ENCODE measurements at places on chromosomes 5 and 9. TPM values are rescaled to one million over a fixed set of nuclear protein-coding genes. Genes with fewer than 3 reads are reported as not detected.

GRCh38 chr5:116438979-116439554 is 135.6 kb downstream of the SEMA6A start:
- H3K36me3 ChIP-seq = no peaks in the 10 kb centered on the region
- no peaks in the 10 kb centered on the region for H3K4me1 ChIP-seq
- H3K27me3 ChIP-seq = no peaks in the 10 kb centered on the region
- DNase-seq = no peak

DNA sequence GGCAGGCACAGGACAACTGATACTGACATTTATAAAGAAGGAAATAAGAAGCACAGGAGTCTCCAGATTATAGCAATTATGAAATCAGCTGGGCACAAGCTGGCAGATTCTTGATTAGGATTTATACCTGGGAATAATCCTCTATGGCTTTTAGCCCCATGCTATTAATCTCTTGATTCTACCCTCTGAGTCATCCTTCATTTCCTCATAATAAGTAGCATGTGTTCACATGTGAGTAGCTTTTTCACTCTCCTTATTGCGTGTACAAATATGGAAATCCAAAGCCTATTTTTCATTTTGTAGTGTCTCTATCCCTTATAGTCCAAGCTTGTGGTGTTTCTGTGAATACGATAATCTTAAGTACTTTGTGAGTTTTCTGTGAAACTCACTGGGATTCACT is 185.0 kb upstream of the PRLR start:
- no peaks in the 10 kb centered on the region for H3K4me1 ChIP-seq
- H3K36me3 ChIP-seq = no peaks in the 10 kb centered on the region
- H3K4me3 ChIP-seq = no peak overlapping the region
- no peak overlapping the region for H3K27ac ChIP-seq

DNA sequence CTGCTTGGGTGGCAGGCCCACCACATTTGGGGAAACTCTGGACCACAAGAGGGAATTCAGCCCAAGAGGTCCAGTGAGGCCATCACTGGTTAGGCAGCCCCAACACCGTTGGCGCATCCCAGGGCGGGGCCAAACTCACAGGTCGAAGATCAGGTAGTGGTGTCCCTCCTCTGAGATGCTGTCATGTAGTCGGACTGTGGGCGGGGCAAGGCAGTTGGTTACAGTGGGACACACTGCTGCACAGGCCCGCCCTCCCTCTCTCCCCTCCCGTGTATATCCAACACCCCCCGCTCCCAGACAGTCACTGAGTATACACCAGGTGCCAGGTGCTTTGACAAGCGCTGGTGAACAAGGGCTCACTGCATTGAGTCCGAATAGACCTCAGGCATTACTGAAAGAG is 32.1 kb downstream of the CAMK2A start:
- H3K4me1 ChIP-seq = no peaks in the 10 kb centered on the region
- H3K27ac ChIP-seq = no peak overlapping the region
- H3K4me3 ChIP-seq = no peak overlapping the region

Gene OBP2B
- total RNA-seq = not detected

Gene PTPN3
- 2.6 TPM for total RNA-seq

- no peaks in the 10 kb centered on the region for H3K4me1 ChIP-seq
- no peak overlapping the region for H3K27ac ChIP-seq
- DNase-seq = no peak
- H3K36me3 ChIP-seq = no peaks in the 10 kb centered on the region
- no peaks in the 10 kb centered on the region for H3K27me3 ChIP-seq
Observed at GRCh38 chr9:98150721-98151120, 31.7 kb upstream of the TRIM14 start.

DNA sequence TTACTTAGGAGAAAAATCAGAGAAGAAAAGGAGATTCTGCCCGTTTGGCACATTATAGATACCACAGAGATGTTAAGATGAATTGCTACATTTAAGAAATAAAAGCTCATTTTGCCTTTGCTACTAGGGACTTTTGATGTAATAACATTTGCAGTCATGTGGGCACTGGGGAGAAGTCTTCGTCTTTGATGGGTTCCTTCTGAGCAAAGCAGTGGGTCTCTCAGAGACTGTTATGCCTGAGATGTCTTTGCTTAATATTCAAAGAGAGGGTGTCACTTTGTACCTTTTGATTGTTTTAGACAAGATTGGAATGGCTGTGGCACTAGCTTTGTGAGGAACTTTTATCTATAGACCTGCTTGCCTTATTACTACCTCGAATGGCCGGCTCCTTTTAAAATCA is 25.0 kb downstream of the SLC25A25 start:
- no peaks in the 10 kb centered on the region for H3K27me3 ChIP-seq
- H3K27ac ChIP-seq = peak overlapping the region; percentile 95
- no peaks in the 10 kb centered on the region for H3K36me3 ChIP-seq
- no peak for DNase-seq

DNA sequence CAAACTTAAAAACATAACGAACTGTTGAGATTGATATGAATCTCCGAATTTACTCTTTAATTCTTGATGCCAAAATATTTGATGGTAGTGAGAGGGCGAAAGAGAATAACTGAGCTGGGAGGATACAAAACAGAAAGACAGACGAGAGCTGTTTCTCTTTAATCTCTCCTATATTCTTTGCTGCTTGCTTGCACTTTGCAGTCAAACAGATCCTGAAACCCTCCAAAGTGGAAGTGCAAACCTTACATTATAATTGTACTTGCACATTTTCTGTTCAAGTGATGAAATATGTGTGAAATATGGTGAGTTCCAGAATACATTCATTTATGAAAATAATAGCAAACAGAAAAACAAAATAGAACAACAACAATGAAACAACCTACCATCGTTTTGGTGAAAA is 63.8 kb downstream of the PAM start:
- no peaks in the 10 kb centered on the region for H3K36me3 ChIP-seq
- DNase-seq = no peak
- H3K4me3 ChIP-seq = no peak overlapping the region
- H3K27me3 ChIP-seq = no peaks in the 10 kb centered on the region
- no peak overlapping the region for H3K27ac ChIP-seq

DNA sequence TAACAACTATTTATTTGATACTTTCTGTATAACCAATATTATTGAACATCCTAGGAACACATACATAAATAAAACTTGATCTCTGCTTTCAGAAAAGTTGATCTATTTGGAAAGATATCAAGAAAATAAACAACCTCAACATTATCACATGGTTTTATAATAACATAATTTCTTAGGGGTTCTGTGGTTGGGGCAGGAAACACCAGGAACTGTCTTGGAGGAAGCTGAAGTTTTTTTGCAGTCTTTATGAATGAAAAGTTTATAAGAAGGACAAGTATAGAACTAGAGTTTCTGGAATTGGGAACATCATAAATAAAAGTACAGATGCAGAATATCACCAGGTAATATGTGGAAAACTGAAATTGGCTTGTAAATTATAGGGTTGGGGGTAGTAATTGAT is 296.1 kb downstream of the TAF11L14 start:
- DNase-seq = no peak
- H3K4me1 ChIP-seq = no peaks in the 10 kb centered on the region
- H3K27me3 ChIP-seq = no peaks in the 10 kb centered on the region
- no peaks in the 10 kb centered on the region for H3K36me3 ChIP-seq
- H3K4me3 ChIP-seq = no peak overlapping the region
- no peak overlapping the region for H3K27ac ChIP-seq

Gene HMMR
- not detected for total RNA-seq

GRCh38 chr5:112419986-112420864 is 1.1 kb upstream of the EPB41L4A start:
- peak; percentile 68 for DNase-seq
- H3K27me3 ChIP-seq = no peaks in the 10 kb centered on the region
- H3K4me1 ChIP-seq = no peaks in the 10 kb centered on the region
- H3K27ac ChIP-seq = peak overlapping the region; percentile 58

DNA sequence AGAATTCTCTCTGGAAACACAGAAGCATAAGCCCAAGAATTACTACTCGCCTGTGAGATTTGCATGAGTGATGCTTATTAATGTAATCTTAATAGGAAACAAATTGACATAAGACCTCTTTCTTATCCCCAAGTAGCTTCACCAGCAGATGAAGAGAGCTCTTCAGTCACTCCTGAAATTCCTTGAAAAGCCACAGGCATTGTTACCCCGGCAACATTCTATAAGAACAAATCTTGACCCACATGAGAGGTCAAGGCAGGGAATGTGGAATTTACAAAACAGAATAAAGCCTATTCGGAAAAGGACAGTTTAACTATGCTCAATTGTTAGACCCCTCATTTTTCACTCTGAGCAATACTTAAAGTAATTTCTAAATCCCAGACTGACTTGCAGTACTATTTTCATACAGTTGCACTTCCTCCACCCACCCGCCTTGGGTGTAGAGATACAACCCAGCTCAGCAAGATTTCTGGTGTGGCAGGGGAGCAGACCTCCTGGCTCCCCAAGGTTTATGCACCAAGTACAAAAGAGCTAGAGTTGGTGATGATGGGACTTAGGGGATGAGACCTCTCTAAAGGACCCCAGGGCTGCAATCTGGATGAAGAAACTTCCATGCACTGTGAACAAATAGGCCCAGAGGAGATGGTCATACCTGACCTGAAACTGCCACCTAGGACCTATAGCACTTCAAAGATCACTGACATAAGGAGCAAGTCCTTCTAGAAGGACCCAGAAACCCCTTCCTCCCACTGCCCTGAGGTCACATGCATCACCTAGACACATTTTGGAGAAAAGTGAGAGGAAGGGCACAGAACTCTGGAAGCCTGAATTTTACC is 242.1 kb downstream of the ZNF608 start:
- DNase-seq = no peak
- H3K4me1 ChIP-seq = no peaks in the 10 kb centered on the region
- H3K27me3 ChIP-seq = no peaks in the 10 kb centered on the region
- no peak overlapping the region for H3K4me3 ChIP-seq

GRCh38 chr9:1231998-1232919 is 182.1 kb downstream of the DMRT2 start:
- peak overlapping the region; percentile 65 for H3K27ac ChIP-seq
- DNase-seq = peak; percentile 61
- H3K4me1 ChIP-seq = no peaks in the 10 kb centered on the region
- no peaks in the 10 kb centered on the region for H3K36me3 ChIP-seq
- H3K4me3 ChIP-seq = no peak overlapping the region

DNA sequence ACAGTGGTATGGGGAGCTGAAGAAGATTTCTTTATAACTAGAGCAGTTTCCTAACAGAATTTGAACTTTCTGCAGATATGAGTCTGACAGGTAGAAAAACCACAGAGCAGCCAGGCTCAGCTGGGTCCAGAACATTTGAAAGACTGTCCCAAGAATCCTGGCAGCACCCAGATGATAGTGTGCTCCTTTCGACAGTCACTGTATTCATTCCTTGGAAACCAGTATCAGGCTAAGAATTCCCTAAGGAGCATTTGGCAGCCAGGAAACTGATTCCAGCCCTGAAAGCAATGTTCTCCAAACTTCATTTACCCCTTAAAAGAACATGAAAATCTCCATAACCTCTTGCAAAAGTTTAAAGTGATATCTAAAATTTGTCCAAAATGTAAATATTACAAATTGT is 123.0 kb upstream of the MTAP start:
- no peak overlapping the region for H3K27ac ChIP-seq
- no peaks in the 10 kb centered on the region for H3K4me1 ChIP-seq
- H3K27me3 ChIP-seq = no peaks in the 10 kb centered on the region
- H3K4me3 ChIP-seq = no peak overlapping the region

Gene CFAP90
- total RNA-seq = 0.88 TPM

GRCh38 chr5:150052956-150053712 is 33.2 kb downstream of the CSF1R start:
- no peaks in the 10 kb centered on the region for H3K27me3 ChIP-seq
- DNase-seq = no peak
- no peak overlapping the region for H3K4me3 ChIP-seq
- no peak overlapping the region for H3K27ac ChIP-seq

DNA sequence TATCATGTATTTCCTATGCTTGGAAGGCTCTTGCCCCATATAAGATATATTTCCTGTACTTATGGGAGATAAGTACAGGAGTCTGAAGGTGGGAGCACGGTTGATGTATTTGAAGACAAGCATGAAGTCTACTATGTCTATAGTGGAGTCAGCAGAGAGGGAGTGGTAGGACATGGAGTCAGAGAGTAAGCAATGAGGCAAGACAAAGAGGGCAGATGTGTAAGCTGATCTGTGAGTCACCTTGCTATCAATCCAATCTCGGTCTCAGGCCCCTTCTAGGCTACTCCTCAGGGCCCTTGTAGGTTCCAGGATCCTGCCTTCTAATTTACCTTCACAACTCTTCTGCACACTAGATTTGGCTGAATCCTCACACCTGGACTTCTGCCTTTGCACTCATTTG is 105.5 kb downstream of the MACIR start:
- H3K27ac ChIP-seq = no peak overlapping the region
- H3K27me3 ChIP-seq = no peaks in the 10 kb centered on the region

Gene ABO
- 6.1 TPM for total RNA-seq

DNA sequence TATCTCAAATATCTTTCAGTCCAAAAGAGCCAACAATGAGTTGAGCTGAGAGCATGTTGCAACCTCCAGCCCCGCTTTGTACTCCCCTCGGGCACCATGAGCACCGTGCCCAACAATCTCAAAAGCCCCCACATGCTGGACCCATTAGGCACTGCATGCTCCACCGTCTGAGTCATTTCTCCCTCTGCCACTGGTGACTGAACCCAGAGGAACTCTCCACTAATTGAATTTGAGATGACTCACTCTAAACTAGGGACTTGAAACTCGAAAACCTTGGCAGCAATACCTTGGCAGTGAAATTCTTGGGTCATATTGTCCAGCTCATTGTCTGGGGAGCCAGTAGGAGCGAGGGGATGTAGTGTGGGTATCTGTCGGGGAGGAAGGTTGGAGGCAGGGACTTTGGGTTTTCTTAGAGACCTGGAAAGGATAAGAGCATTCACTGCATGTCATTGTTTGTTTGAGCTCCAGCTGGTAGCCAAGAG is 49.9 kb upstream of the SLIT3 start:
- no peak overlapping the region for H3K27ac ChIP-seq
- no peaks in the 10 kb centered on the region for H3K36me3 ChIP-seq
- H3K4me3 ChIP-seq = no peak overlapping the region
- no peaks in the 10 kb centered on the region for H3K27me3 ChIP-seq

- no peak overlapping the region for H3K27ac ChIP-seq
- no peaks in the 10 kb centered on the region for H3K36me3 ChIP-seq
- no peaks in the 10 kb centered on the region for H3K4me1 ChIP-seq
- H3K4me3 ChIP-seq = no peak overlapping the region
- no peak for DNase-seq
Observed at GRCh38 chr5:120535900-120536299, 71.8 kb downstream of the PRR16 start.

Gene ACO1
- total RNA-seq = 10.0 TPM

GRCh38 chr9:122186777-122187470 is 27.2 kb downstream of the MORN5 start:
- H3K4me1 ChIP-seq = no peaks in the 10 kb centered on the region
- H3K27me3 ChIP-seq = no peaks in the 10 kb centered on the region
- H3K36me3 ChIP-seq = no peaks in the 10 kb centered on the region
- H3K4me3 ChIP-seq = no peak overlapping the region
- no peak for DNase-seq

Gene CMYA5
- 19.7 TPM for total RNA-seq

DNA sequence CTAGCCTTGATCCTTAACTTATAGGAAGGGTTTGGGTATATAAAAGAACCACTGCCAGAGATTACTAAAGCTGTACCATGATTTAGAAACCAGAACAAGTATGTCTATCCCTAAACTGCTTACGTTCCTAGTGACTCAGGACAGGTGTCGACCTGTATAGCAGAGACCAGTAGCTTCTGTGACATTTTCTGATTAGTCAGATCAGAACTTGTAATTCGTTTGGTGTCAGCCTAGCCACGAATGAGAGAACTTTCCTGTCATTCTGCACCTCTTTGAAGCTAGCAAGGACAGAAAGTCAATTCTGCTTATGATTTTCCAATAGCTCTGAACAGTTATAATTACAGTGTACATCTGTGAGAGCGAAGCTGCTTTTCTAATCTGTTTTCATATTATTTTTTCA is 39.5 kb downstream of the PRKACG start:
- no peak overlapping the region for H3K27ac ChIP-seq
- no peak overlapping the region for H3K4me3 ChIP-seq
- DNase-seq = no peak
- no peaks in the 10 kb centered on the region for H3K4me1 ChIP-seq
- no peaks in the 10 kb centered on the region for H3K27me3 ChIP-seq

All from uterus (tissue), 4 donors.